Aorta (tissue), 5 donors: ENCODE measurements at places on chromosomes 6 and 20. TPM values are rescaled to one million over a fixed set of nuclear protein-coding genes. Genes with fewer than 3 reads are reported as not detected.

DNA sequence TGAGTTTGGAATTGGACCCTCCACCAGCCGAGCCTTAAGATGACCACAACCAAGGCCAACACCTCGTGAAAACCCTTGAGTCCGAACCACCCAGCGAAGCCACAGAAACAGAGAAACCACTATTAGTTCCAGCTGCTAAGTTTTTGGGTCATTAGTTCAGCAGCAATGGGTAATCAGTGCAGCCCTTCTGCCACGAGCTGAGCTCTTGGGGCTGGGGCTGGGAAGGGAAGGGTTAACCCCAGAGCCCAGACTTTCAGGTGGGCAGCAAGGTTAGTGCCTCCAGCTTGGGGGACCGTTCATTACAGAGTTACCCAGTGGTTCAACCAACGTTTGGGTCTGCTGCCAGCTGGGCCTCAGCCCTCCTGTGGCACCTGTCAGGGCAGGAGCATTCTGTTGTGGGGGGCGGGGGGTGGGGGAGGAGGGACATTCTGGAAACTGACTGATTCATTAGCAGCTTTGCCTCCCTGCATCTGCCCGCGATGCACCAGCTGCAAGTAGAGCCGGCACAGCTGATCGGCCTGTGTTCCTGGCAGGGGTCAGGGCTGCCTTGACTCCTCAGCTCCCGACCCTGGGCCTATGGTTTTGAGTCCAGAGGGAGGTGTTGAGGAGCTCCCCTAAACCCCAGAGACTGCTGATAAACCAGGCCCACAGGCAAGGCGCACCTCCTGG lies 52.7 kb downstream of the TGM2 start:
- no peak for DNase-seq

Gene LRRN4
- total RNA-seq, result 0.36 TPM

- DNase-seq, result no peak
Measured at GRCh38 chr6:105578179-105578707, 175.4 kb upstream of the PREP start.

GRCh38 chr6:91428296-91428695 lies 841.4 kb upstream of the MAP3K7 start:
- DNase-seq, result no peak

Gene RSPH4A
- 0.68 TPM for total RNA-seq

GRCh38 chr6:167093922-167094432 lies 28.9 kb upstream of the CCR6 start:
- no peak for DNase-seq

DNA sequence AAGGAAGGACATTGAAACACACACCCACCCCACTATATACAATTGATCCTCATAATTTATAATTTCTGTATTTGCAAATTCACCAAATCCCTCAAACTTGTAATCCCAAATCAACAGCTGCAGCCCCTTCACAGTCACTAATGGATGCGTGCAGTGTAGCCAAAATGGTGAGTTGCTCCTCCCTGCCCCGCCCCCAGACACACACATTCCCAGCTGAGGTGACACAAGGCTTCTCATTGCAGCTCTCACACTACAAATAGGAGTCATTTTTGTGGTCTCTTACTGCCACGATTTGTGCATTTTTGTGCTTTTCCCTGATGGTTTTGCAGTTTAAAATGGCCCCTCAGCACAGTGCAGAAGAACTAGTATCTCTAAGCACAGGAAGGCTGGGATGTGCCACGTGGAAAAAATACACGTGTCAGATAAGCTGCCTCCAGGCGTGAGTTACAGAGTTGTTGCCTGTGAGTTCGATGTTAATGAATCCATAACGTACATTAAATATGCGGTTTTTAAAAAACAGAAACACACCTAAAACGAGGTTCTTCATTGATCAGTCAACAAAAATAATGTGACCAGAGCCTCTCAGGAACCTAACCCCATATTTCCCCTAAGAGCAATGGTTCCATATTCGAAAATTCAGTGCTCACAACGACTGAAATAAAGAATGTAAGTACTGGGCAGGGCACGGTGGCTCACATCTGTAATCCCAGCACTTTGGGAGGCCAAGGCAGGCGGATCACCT lies 8.2 kb downstream of the ATP9A start:
- DNase-seq, result no peak

Gene POPDC3
- not detected for total RNA-seq

DNA sequence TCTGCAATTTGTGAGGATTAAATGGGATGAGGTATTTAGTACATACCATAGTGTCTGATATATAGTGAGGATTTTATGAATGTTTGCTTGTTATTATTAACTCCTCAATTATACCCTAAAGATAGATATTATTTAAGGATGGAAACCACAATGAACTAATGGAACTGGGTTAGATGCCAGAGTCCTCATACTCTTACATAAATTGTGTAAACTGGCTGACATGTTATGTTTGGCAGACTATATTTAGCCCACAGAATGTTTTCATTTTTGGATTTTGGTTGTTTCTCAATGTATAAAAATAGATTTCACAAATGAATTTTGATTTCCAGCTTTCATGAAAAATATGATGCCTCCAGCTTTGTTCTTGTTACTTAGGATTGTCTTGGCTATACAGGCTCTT lies 37.6 kb downstream of the HTR1B start:
- no peak for DNase-seq

- DNase-seq, result no peak
Measured at GRCh38 chr6:159307246-159307790, 138.1 kb downstream of the FNDC1 start.

GRCh38 chr20:49283176-49283702 lies 5.4 kb upstream of the ZNFX1 start:
- DNase-seq, result no peak

- DNase-seq, result no peak
Measured at GRCh38 chr6:41630069-41630468, 8.2 kb upstream of the MDFI start.

DNA sequence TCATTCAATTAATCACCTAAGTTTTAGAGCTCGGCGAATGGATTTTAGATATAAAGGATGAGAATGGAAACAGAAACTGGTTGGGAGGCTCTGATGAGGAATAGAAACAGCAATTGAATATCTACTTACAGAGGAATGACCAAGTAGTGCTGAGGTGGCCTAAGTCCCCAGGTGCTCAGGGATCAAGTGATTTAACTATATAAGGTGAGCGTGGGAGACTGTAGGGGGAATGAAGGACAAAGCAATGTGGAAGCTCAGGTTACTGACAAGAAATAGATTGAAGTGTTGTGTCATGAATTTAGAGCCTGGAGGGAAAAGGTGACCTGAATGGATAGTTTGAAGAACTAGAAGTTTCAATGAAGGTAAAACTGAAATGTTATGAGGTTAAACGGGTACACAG lies 495.4 kb upstream of the SOX4 start:
- no peak for DNase-seq

DNA sequence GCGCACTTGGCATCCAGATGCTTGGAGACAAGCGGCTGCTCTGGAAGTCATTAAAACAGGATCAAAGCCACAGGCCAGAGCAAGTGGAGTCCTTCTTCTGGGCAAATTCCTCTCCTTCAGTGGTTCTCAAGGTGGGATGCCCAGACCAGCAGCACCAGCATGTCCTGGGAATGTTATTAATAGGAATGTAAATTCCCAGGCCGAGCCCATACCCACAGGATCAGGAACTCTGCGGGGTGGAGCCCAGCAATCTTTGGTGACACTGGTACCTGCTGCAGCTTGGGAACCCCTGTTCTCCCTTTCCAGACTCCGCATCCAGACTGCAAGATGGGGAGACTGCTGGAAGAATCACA lies 44.6 kb downstream of the CPNE5 start:
- no peak for DNase-seq

Gene MAN1A1
- total RNA-seq, result 57.8 TPM

DNA sequence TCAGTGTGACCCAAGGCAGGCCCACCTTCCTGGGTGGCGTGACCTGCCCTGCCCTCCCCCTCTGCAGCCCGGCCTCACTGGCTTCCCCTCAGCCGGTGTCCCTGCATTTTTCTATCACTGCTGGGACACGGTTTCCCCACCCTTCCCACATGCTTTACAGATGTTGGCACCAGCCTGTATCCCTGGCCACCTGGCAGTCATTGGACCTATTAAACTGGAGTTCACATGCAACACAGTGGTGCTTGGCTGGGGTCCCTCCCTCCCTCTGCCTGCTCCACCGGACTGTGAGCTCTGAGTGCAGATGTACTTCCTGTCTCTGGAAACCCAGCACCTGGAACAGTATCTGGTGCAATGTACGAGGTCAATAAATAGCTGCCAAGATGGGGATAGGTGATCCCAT lies 25.5 kb upstream of the STX16 start:
- DNase-seq, result no peak

GRCh38 chr6:14146506-14147096 lies 29.0 kb downstream of the CD83 start:
- no peak for DNase-seq

Gene COL19A1
- total RNA-seq, result 1.8 TPM

- no peak for DNase-seq
Measured at GRCh38 chr20:7977709-7978108, 37.5 kb upstream of the HAO1 start.

GRCh38 chr6:128259730-128260685 lies 260.4 kb downstream of the PTPRK start:
- DNase-seq, result no peak

DNA sequence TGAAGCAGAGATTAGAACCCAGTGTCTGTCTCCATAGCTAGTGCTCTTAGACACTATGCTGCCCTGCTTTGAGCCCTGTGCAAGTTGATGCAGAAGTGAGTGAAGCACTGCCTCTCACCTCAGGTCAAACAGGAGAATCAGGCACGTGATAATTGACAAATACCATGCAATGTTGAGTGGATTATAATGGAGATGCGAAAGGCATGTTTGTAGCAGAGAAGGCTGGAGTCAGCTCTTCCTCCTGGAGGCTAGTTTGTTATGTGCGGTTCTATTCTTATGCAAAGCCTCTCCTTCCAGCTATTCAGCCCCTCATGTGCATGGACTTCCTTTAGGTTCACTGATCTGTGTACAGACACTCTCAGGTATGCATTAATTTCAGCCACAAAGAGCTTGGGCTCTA lies 108.5 kb downstream of the MANEA start:
- DNase-seq, result no peak

Gene PRSS16
- not detected for total RNA-seq
